Stimulated activated CD4-positive, alpha-beta T cell treated with anti-CD3 and anti-CD28 coated beads, Interleukin-1b, Interleukin-23, amount 100 ng/mL, for 1 hour (primary cell): ENCODE measurements at places on chromosomes 6 and 20.

- no peak for DNase-seq
These were observed 25.1 kb downstream of the MYBL2 start for GRCh38 chr20:43691928-43692524.

DNA sequence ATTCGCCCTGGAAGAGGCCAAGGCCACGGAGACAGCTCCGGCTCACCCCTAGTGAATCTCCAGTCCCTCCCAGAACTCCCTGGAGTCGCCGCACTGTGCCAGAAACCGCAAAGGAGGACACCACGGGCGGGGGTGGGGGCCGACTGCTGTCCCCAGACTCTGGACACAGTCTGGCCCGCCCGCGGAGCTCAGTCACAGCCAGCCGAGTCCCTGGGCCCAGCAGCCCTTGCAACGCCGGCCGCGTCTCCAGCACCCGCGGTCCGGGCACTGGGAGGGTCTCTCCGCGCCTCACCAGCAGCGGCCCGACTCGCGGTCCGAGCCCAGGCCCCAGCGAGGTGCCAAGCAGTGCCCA, 518 bp downstream of the PEX6 start:
- DNase-seq = no peak

- no peak for DNase-seq
These were observed 637.6 kb downstream of the RNF144B start for GRCh38 chr6:19024737-19025136.

DNA sequence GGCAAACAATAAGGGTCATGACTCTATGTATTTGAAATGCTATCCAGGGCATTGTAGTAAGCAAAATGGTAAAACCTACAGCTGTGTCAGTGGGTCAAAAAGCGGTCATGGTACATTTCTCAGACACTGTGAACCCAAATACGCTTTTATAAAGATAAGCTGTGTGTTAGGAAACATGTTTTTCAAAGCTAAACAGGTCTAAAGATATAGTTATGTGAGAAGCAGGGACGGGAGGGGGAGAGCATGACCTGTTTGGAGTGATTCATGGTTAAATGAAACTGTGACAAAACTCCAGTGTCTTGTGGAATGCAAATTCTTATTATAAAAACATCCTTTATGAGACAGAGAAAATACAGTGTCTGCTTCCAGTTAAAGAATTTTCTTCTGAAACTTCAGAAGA, 205.4 kb upstream of the BMP2 start:
- no peak for DNase-seq

- DNase-seq = no peak
These were observed 612.5 kb downstream of the CDH26 start for GRCh38 chr20:60570481-60571277.

DNA sequence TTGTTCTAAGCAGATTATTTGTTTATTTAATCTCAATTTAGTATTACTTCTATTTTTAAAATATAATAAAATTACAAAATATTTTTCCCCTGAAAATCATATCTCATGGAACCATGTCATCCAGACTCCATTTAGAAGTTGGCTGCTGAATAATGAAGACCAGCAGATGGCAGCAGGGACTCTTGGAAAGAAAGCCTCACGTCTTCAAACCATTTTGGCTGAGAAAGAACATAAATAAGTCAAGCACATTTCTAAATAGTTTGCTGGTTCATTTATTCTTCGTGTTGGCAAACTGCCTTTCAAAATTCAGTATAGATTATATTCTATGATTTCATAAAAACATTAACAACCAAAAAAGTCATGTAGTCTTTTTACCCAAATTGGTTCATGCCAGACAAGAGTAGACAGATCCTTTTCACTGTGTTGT, 71.7 kb downstream of the RCAN2 start:
- no peak for DNase-seq

- no peak for DNase-seq
These were observed 112.0 kb upstream of the MTHFD1L start for GRCh38 chr6:150753371-150754064.

GRCh38 chr6:29749668-29750067, 26.4 kb downstream of the HLA-F start:
- DNase-seq = no peak

GRCh38 chr20:47496118-47496517, 5.6 kb upstream of the NCOA3 start:
- no peak for DNase-seq

DNA sequence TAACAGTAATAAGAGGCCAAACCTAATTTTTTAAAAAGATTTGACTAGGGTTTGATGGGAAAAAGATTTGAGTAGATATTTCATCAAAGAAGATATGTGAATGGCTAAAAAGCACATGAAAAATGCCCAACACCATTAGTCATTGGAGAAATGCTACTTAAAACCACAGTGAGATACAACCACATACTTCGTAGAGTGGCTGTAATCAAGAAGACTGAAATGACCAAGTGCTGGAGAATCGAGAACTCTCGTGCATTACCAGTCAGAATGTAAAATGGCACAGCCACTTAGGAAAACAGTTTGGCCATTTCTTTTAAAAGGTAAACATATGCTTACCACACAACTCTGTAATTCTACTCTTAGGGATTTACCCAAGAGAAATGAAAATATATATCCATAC, 175.5 kb downstream of the EYA2 start:
- DNase-seq = no peak

GRCh38 chr6:4125500-4125899, 9.9 kb downstream of the ECI2 start:
- DNase-seq = no peak

DNA sequence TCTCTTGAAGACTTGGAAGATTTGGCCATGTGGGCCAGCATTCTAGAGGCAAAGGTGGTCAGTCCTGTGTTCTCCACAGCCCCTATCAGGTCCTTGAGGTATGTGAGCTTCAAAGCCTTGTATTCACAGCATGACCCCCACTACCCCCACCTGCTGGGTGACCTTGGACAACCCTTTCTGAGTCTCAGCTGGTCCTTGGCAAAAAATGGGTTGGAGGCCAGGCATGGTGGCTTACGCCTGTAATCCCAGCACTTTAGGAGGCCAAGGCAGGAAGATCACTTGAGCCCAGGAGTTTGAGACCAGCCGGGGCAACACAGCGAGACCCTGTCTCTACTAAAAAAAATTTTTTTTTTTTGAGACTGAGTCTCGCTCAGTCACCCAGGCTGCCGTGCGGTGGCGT, 42.6 kb downstream of the UBE2V1 start:
- DNase-seq = no peak

GRCh38 chr6:161029195-161029809, 37.7 kb downstream of the MAP3K4 start:
- DNase-seq = no peak

DNA sequence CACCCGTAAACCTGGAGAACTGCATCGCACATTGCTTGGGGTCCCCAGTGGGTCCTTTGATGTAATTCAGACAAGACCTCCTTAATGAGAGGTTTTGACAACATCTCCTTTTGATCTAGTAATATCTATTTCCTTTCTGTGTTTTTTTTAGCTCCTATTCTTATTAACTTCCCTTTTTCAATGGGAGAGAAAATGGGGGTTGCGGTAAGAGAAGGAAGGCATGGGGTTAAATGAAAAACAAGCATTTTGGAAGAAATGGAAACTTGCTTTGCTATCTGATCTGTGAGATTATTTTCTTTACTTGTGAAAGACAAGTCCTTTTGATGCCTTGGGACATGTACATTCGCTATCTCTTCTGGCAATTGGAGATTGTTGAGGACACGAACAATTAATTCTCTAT, 418.6 kb upstream of the MAN1A1 start:
- no peak for DNase-seq

DNA sequence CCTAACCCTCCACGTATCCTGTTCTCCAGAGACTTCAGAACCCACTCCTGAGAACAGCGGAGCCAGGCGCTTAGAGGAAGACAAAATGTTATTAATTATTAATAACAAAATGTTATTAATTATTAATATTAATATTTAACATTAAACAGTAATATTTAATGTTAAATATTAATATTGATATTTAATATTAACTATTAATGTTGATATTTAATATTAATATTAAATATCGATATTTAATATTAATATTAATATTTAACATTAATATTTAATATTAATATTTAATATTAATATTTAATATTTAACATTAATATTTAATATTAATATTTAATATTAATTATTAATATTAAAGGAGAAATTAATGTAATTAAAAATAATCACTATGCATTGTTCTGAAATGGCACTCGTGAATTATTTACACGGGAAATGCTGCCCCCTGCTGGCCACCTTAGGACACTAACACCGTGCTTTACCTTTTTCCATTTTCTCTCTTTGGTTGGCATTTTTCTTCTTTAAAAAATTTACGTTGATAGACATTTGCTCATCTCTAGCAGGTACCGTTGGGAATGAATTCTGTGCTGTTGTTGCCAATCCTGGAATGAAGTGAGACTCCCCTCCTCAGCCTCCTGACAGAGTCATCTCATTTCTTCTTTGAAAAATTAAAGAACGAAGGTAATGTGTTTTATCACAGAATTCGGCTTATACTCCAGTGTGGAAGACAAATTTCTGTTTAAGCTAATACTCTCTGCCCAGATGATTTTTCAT, 7.5 kb upstream of the GGTLC1 start:
- DNase-seq = peak; percentile 47

DNA sequence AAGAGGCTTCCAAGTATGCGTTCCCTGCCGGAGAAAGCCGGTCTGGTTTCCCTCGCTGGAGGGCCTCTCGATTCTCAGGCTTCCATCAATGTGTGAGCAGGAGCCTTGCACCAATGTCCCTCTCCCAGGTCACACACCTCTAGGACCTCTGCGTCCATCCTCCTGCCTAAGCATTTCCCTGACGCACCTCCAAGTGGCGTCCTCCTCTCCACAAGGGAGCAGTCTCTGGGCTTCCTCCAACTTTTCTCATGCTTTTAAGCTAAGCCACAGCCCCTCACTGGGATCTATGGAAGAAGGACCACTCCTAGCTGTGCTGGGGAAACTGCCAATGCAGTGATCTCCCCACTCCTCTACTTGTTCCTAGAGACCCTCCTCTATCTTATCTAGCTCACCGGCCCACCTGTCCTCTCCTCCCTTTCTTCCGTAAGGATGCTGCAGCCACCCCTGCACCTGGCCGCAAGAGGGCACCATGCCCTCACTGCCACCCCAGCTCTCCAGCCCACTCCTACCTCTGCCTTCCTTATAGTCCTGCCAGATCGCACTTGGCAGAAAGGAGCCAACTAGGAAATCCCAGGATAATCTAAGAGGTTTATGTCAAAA, 258.7 kb downstream of the LRFN2 start:
- no peak for DNase-seq

DNA sequence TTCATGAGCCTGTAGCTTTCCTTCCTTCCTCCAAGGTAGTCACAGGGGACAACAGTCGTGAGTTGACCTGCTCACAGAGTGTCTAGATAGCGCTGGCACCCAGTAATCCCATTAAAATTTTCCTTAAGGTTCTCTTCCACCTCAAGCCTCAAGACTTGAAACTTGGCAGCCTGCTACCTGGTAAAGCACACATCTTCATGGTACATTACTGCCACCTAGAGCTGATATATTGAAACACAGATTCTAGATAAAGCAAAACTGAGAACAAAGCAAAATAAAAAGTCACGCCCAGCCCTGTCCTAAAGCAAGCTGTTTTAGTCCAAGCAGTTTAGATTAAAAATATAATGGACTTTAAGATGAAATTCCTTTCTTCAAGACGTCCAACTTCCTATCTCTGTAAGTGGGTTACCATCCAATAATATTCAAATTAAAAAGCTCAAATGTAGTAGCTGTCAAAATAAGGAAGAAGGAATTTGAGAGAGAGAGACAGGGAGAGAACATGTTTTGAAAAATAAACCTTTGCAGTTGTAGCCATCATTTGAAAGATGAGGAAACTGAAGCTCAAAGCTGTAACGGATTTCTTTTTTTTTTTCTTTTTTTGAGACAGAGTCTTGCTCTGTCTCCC, 50.7 kb upstream of the CD83 start:
- DNase-seq = no peak

DNA sequence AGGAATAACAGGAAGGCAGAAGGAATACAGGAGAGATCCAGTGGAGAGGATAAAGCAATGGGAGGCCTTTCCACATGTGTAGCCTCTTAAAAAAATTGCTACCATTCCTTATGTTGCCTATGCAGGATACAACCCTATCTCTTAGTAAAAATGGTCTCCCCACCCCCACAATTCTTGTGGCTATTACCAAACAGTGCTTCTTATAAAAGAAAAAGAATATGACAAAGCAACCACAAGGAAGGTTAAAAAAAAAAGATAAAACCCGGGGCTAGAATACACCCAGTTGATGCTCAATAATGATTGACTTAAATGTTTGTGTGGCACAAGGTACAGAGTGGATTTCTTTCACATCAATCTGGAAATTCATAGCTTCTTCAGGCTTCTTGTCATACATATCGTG, 250.9 kb downstream of the HIVEP2 start:
- DNase-seq = no peak

DNA sequence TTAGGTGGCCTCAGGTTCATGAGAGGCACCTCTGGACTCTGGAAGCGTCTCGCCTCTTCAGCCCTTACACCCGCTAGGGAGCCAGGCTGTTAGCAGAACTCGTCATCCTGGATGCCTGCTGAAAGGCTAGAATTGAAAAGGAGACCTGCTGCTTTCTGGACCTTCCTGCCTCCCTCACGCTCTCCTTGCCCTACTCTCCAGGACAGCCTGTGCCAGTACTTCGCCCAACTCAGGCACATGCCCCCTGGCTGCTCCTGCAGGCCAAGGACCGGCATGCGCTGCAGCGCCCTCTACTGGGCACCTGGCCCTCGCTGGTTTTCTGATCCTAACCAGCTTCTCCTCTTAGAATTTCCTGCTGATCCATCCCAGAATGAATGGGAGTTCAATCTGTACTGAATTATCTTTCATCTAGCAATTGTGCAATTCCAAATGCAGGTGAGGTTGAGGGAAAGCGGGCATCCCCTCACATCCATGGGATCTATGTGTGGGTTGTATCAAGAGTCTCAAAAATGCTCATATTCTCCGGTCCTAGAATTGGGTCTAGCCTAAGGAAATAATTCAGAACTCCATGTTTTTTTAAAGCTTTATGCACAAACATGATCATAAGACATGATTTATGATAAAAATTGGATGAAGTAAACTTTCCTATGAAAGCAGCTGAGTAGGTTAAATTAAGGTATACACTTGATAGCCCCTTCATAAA, 78.0 kb downstream of the PTPN1 start:
- peak; percentile 42 for DNase-seq

DNA sequence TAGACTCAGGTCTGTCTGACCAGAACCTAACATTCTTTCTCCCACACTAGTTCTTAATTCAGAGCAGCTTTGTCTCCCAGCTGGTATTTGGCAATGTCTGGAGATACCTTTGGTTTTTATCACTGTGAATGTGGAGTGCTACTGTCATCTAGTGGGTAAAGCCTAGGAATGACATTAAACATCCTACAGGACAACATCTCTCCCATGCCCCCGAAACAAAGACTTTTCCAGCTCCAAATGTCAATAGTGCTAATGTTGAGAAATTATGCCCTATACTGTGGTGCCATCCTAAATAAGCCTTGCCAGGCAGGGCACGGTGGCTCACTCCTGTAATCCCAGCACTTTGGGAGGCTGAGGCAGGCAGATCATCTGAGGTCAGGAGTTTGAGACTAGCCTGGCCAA, 4.2 kb upstream of the TTPAL start:
- DNase-seq = no peak
